ENCODE measurements at places on chromosomes 2 and 18. TPM values are rescaled to one million over a fixed set of nuclear protein-coding genes. Genes with fewer than 3 reads are reported as not detected.

The SP140L gene
- 7.9 TPM for total RNA-seq

GRCh38 chr2:96136129-96136720, 2.1 kb downstream of the ASTL start:
- no peak for DNase-seq

DNA sequence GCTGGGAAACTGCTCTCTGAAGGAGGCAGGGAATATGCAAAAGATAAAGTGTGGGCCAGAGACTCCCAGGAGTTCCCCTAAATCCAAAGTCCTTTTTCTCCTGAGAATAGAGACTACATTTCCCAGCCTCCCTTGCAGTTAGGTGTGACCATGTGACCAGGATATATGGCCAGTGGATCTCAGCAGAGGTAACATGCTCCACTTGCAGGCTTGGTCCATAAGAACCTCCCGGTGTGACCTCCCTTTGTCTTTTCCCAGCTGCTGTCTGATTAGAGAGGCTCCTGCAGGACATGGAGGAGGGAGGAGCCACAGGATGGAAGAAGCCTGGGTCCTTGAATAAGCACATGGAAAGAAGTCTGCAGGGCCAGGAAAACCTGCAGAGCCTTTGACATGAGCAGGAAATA, 76.2 kb downstream of the TGFA start:
- no peak for DNase-seq

- DNase-seq: no peak
These were observed 439.4 kb downstream of the SPAG16 start for GRCh38 chr2:213723707-213724106.

GRCh38 chr18:32278177-32278799, 88.4 kb downstream of the MEP1B start:
- DNase-seq: no peak

DNA sequence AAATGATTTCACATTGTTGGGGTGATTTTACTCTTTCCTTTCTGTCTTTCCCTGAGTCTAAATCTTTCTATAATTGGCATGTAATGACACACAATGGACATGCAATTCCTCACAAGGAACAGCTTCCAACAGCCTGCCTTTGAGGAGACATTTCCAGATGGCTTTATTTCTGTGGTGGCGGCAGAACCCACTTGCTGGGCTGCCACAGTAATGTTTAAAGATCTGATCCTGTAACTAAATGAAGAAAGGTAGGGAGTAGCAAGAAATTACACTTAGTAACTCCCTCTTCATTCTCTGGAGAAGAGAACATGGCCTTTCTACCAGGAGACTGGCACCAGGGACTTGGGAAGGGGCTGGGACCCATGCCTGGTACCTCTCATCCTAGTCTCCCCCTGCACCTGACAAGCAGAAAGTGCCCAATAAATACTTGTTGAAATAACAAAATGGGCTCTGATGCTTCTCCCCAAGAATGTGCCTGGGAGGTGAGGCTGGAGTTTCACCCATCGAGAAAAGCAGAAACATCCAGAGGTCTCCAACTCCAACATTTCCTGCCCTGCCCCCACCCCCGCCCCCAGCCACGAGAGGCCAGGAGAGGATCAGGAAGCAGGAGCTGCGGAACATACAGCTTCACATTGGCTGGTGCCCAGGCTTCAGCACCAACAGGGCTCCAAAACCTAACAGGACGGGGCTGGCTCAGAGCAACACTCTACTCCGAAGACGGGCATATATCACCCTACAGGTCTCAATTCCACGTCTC, 92.1 kb downstream of the PXDN start:
- DNase-seq: no peak

The OSR1 gene
- 0.04 TPM for total RNA-seq

DNA sequence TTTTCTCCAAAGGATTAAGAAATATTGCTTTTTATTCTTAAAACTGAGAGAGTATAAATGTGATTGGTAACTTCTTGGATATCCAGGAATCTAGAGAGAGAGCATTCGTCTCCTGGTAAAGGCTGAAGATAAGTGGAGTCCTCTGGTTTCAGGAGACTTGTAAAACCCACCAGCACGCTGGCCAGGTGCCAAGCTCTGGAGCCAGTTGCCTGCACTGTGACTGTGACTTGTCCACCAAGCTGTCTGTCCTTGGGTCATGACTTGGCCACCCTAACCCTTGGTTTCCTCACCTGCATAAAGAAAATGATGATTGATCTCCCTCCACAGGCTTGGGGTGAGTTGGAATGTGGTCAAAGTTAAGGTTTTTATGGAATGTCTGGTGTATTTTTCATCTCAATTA, 185.4 kb upstream of the NCKAP5 start:
- no peak for DNase-seq

DNA sequence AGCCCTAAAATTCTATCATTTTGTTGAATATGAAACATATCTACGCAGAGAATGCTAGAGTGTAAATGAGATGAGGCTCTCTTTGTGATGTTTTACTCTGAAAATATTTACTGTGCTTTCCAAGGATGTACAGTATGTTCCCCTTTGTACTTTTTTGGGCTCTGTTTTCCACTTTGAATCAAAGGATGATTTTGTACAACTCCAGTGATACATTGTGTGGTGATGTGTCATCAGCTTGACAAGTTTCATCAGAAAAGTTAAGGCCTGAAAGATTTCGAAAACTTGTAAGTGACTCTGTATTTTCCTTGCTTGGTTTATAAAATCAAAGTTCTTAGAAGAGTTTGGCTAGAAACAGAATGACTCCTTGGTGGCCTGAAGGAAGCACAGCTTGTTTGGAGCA, 206.3 kb downstream of the LTBP1 start:
- DNase-seq: no peak

- no peak for DNase-seq
These were observed 1268.3 kb upstream of the ACVR2A start for GRCh38 chr2:146576339-146577111.

DNA sequence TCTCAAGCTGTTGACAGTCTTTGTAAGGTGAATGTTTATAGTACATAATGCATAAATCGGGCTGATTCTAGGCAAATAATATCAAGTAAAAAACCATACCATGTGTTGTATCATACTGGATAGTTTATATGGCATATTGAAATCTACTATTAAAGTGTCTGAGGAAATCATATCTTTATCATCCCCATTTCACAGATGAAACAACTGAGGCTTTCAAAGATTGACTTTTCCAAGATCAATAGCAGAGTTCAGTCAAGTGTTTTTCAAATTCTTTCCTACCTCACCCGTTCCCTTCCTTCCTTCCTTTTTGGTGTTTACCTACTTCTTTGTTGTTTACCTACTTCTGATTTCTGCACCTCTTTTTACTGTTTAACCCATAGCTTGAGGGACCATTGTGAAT, 2.0 kb downstream of the LYPD6 start:
- DNase-seq: no peak

DNA sequence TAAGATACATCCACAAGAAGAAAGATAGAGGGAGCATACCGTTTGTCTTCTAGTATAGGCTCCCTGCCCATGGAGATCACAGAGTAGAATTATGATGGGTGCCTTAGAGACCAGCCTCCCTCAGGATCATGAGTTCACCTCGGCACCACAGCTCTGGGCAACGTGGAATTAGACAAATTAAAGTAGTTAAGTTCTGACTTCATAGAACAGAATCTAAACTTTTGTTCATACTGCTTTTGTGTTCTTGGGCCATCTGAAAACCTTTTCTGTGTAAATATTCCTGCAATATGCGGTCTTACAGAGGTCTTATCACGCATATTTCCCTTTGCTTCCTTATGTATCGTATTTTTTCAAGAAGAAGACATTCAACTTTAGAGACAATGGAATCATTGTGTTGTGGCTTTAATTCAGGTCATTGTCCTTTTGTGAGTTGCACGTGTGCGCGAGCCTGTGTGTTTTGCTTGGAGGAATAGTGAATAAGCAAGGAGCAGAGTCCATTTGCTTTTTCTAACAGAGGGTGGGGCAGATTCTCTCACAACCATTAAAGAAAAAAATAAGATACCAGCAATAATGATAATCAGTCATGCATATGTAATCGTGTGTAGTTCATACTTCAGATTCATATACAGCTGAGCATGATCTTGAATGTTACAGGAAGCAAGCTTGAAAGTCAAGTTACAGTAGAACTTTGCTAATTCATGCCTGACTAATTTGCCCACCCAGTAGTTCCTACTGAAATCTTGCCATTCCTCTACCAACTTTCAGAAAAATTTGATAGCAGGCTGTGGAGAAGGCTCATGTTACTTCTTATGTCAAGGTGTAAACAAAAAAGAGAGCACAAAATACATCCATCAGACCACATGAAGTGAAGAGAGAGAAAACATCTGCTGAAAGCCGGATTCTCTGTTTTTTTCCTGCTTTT, 243.6 kb downstream of the NEDD4L start:
- DNase-seq: no peak

The COL5A2 gene
- total RNA-seq: 27.1 TPM

The COL3A1 gene
- 13.4 TPM for total RNA-seq

The RAB6C gene
- 0.34 TPM for total RNA-seq

GRCh38 chr2:235301202-235302076, 192.4 kb upstream of the AGAP1 start:
- no peak for DNase-seq

DNA sequence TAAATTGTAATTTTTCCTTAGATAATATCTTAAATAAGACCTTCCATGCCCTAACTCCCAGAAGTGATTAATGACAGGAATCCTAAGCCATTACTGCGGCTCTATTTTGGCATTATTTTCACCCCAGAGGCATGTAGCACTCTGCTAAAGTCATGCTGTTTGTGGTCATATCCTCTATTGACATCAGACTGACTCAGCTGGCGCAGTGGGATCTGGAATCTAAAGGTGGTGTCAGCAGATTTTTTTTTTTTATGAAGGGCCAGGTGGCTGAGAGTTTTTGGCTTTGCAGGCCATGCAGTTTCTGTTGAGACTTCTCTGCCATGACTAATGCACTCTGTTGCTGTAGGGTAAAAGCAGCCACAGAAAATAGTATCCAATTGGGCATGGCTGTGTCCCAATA, 64.1 kb upstream of the ACVR1C start:
- peak; percentile 70 for DNase-seq

DNA sequence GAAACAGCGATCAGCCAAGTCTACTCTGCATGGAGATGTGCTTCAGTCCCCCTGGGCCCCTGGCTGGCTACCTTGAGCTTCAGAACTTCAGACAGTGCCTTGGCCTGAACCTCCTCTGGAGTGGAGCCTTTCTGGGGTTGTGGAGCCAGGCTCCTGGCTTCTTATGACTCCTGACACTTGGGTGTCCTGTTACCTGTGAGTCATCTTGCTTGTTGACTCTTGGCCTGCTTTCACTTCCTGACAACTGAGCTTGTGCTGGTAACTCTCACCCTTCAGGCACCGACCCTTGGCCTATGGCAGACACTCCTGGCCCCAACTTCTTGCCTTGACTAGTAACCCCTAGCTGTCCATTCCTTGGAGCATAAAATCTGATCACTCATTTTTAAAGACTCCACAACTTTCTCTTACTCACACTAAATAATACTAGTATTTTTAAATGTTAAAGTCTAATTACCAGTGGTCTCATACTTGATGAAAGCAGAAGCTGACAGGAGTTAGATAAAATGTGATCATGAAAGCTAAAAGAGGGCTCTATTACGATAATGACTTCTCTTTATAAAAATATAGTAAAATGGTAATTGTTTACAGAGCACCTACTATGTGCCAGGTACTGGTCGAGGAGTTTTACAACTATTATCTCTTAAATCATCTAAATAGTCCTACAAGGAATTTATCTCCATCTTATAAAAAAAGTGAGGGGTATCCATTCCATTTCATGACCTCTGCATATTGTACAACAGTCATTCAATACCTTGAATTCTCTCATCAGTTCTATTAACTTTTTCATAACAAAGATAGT, 46.3 kb upstream of the VIT start:
- peak; percentile 47 for DNase-seq

GRCh38 chr2:88554189-88554588, 73.1 kb downstream of the EIF2AK3 start:
- DNase-seq: no peak

DNA sequence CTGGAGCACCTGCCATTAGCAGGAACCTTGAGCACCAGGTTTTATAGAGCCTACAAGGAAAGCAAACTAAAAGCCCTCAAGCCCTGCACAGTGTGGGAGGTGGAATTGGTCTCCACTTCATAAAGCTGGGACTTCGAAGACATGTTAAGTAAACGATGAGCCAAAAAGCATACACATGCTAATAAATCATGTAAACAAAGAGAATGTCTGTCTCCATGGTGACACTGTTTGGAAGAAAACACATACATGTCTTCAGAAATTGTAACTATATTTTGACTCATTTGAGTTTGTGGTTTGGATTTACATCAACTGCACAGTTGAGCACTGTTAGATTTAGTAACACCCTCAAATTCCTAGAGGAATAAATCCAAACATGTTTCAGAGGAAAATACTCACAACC, 978.5 kb upstream of the LRRTM1 start:
- no peak for DNase-seq

DNA sequence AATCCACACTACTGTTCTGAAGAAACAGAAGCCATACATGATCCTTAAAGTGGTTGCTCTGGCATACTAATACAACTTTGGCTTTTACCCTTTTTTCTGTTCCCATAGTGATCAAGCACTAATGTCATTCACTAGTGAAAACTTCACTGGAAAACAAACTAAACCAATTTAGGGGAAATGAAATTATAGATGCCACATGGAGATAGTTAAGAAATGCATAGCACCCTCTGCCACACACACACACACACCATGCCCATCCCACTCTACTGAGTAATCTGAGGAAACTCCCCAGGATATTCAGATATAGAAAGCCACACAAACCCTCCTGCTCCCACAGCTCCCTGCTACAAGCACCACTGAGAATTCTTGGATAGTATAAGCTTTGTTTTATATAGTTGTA, 39.1 kb downstream of the SLC3A1 start:
- DNase-seq: no peak

DNA sequence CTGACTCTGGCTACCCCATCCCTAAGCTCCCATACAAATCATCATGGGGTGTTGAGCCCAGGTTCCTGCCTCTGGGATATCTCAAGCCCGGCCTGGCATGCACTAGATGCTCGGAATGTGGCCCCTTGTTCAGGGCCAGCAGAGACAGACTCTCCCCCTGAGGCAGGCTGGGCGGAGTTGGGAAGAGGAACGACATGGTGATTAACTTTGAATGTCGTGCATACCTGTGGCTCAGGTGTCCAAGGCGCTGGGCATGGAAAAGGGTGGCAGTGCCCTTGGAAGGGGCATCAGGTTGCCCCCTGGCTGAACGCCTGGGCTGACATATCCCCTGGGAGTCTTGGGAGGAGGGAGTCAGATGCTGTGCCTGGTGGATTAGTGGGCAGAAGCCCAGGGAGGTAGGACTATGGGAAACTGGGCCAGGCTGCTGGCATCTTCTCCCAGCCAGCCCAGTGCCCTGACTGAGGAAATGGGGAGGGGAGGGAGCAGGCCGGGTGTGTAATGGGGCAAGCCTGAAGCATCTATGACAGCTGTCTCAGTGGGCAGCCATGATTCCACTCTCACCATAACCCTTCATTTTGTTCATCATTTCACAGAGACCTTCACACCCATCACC, 57.8 kb upstream of the OTOF start:
- no peak for DNase-seq

All from kidney epithelial cell (primary cell).